ENCODE measurements at places on chromosomes 7 and 10.

DNA sequence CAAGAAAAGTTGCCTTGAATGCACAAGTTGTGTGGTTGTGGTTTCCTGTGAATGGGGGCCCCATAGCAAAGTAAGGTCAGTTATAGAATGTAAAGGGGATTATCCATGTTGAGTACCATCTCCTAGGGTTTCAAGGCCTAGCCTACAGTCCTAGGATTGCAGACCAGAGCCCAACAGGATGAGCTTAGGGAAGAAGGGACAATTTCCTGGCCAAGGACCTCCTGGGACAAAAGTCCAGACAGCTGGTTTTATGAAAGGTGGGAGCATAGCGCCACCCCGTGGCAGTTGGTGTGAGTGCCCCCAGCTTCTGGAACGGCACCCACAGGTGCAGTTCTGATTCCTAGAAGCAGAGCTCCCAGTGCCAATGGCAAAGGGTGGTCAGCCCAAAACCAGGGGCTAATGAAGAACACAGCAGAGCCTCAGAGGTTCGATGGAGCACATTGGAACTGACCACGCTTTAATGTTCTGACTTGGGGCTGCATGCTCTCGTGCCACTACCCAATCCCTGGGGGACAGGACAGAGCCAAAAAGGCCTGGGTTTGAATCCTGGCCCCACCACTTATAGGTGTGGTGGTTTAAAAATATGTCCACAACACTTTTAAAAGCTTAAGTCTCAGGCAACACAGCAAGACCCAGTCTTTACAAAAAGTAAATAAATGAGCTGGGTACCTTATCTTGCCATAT is 25.8 kb upstream of the TMEM120A start:
- DNase-seq = peak; percentile 35

- no peak for DNase-seq
These were observed 83.5 kb upstream of the IKZF1 start for GRCh38 chr7:50221028-50221427.

DNA sequence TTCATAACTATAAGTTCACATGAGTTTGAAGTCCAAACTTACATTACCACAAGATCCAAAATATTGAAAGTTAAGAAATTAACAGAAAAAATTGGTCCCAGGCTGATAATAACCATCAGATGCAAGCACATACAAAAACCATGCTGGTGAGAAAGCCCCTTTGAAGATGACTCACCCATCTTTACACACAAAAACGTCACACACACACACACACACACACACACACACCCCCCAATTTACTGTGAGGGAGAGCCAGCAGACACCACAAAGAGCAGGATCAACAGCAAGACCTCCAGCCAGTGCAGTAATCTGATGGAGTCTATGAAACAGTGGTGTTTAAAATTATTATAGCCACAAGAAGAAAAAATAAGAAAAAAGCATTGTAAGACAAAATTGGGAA is 50.1 kb upstream of the DRGX start:
- no peak for DNase-seq

GRCh38 chr7:157397036-157397720 is 60.4 kb downstream of the DNAJB6 start:
- DNase-seq = no peak

DNA sequence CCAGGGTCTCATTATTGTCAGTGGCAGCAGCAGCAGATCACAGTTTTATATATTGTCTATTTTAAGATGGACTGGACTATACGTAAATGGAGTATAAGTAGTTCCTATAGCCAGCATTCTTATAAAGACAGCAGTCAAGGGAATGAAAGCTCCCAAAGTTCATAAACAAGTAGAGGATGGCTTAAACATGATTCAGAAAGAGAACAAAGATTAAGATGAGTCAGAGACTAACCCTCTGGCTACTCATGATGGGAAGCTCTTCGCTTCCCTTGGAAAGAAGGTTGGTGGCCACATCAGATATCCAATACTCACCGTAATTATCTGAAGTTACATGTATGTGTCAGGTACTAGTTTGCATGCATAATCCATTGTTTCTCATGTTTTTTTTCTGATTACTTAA is 277.0 kb downstream of the INHBA start:
- DNase-seq = no peak

GRCh38 chr7:110168010-110168409 is 922.9 kb upstream of the LRRN3 start:
- DNase-seq = no peak

Data from stimulated activated CD8-positive, alpha-beta memory T cell treated with anti-CD3 and anti-CD28 coated beads, Interleukin-7, amount 100 ng/mL, for 4 hours (primary cell).